ENCODE measurements at places on chromosomes 7 and 10.

DNA sequence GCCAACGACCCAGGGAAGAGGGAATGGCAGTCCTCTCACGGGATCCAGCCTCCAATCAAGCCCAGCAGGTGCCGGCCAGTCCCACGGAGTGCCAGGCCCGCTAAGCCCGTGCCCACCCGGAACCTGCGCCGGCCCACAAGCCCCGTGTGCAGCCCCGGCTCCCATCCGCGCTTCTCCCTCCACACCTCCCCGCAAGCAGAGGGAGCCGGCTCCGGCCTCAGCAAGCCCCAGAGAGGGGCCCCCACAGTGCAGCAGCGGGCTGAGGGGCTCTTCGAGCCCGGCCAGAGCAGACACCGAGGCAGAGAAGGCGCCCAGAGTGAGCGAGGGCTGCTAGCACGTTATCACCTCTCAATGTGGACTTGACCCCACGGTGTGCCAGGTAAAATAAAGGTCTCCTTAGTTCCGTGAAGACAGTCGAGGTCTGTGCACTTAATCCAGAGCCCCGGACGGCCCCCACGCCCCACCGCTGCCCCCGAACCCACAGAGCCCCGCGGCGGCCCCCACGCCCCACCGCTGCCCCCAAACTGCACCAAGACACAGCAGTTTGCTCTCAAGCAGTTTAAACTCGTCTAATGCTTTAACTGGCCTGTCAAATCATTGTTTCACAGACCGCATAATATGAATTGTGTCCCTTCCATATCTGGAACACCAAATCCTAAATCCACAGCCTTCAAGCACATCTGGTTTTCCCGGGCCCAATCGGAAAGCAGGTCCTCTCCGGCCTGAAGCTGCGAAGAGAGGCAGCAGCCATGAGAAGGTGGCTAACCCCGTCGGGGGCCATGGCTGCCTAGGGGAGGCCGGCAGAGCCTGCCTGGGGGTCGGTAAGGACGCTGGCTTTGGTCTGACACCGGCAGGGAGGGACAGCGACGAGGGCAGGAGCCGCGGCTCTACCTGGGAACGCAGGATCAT lies 307.8 kb downstream of the PTPRN2 start:
- no peak for DNase-seq

DNA sequence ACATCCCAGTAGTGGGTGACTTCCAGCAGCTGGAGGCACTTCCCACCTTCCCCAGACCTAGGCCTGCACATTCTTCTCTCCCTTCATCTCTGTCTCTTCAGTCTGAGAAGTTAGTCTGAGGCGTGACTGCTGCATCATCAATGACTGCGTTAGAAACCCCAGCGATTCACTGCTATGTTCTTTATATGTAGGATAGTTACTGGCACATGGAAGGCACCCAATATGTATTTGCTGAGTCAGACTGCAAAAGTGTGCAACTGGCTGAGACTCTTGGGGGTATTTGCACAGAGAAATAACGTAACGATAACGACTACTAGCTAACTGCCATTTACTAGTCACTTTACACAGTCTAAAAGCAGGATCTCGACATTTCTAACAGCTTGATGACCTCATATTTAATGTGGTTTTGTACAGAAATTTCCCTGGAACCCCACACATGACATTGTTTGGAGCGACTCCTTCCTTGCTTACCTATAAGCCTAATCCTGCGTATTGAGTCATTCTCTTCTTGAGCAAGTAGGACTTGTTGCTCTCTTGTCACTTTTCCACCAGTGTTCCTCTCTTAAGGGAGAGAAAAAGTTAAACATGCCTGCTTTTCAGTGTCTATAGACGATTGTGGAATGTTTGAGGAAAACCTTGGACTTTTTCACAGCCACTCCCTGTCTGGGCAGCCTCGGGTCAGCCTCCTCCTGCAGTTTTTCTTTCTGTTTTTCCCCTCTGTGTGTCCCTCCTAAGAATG lies 45.5 kb downstream of the THNSL1 start:
- DNase-seq, result no peak

DNA sequence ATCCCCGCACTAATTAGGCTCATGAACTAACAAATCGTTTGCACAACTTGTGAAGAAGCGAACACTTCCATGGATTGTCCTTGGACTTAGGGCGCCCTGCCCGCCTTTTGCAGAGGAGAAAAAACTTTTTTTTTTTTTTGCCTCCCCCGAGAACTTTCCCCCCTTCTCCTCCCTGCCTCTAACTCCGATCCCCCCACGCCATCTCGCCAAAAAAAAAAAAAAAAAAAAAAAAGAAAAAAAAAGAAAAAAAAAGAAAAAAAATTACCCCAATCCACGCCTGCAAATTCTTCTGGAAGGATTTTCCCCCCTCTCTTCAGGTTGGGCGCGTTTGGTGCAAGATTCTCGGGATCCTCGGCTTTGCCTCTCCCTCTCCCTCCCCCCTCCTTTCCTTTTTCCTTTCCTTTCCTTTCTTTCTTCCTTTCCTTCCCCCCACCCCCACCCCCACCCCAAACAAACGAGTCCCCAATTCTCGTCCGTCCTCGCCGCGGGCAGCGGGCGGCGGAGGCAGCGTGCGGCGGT lies at the start of gene EMX2:
Gene EMX2, plus strand, starts transcription at position 41 of the 519 bp plus-strand sequence. CDS start 522 bp downstream, outside the sequence.
- DNase-seq, result no peak

DNA sequence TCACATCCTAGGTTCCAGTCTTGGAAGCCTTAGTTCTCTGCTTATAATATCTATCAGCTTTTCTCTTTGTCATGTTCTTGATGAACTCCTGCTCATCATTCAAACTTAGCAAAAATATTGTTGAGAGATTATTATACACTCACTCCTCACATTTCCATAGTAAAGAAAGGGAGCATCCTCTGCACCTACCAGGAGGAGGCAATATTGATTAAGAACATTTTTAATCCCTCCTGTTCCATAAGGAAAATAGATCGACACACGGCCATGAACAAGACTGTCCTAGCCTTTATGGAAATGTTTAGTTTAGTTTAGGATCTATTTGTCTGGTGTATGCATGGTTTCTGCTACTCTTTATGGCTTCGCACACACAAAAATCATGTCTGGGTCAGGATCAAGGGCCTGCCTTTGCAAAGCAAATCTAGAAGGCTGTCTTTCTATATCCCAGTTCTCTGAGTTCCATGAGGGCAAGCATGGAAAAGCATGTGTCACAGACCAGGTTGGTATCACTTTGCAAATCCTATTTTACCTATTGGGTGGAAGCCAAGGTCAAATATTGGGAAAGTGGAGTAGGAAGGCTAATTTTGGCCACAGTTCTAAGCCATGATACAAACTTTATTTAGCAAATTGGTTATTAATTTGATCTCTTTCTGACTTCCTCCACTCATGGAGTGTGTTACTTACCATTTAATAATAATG lies 164.4 kb downstream of the MDFIC start:
- no peak for DNase-seq

DNA sequence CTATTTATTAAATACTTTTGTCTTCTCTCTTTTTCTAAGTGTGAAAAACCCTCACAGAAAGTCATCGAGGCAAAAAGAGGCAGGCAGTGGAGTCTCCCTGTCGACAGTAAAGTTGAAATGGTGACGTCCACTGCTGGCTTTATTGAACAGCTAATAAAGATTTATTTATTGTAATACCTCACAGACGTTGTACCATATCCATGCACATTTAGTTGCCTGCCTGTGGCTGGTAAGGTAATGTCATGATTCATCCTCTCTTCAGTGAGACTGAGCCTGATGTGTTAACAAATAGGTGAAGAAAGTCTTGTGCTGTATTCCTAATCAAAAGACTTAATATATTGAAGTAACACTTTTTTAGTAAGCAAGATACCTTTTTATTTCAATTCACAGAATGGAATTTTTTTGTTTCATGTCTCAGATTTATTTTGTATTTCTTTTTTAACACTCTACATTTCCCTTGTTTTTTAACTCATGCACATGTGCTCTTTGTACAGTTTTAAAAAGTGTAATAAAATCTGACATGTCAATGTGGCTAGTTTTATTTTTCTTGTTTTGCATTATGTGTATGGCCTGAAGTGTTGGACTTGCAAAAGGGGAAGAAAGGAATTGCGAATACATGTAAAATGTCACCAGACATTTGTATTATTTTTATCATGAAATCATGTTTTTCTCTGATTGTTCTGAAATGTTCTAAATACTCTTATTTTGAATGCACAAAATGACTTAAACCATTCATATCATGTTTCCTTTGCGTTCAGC lies 43.4 kb downstream of the TARP start:
- no peak for DNase-seq

GRCh38 chr10:113475381-113475807 lies 77.5 kb upstream of the HABP2 start:
- DNase-seq, result peak; percentile 92

DNA sequence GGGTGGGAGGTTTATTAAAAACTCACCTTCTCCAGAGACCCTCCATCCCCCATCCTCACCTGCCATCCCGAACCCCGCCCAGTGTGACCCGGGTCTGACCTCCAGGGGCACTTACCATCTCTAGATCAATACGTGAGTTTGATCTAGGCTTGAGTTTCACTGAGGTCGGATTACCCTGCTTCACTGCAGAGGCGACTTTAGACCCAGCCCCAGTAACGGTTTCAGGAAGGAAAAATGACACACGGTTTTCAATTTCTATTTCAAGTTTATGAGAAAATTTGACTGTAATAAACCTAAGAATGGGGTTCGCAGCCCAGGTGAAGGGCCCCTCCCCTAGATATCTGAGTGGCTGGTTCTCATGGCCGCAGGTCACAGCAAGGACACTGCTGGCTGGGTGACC lies 33.1 kb downstream of the RCC1L start:
- DNase-seq, result no peak

GRCh38 chr10:132133449-132134240 lies 53.1 kb upstream of the DPYSL4 start:
- no peak for DNase-seq

DNA sequence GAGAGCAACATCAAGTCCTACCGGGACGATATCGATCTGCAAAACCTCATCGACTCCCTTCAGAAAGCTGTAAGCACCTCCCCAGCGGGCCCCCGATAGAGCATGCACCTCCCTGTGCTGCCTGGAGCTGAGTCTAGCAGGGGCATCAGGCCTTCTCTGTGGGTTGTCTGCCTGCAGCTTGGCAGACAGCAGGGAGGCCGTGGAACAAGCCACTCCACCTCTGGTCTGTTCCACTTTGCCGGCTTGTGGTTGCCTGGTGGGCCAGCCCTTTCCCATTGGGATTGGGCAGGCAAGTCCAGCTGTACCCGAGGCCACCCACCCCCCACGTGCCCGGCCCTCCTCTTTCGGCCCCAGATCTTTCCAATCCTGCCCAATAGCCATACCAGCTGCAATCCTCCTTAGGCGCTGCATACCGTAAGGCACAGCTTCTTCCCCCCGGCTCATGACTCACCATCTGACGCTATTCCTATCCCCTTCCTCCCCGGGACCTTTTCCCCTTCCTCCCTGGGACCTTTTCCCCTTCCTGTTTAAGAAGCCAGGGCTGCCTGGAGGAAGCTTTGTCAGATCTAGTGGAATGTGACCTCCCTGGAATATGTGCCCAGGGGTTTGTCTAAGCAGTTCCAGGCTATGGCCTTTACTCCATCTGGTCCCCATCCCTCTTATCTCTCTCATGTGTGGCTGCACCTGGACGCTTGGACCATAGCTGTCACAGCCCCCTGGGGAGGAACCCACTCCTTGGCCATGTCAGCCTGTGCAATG lies 28.1 kb upstream of the SH2D4B start:
- no peak for DNase-seq

DNA sequence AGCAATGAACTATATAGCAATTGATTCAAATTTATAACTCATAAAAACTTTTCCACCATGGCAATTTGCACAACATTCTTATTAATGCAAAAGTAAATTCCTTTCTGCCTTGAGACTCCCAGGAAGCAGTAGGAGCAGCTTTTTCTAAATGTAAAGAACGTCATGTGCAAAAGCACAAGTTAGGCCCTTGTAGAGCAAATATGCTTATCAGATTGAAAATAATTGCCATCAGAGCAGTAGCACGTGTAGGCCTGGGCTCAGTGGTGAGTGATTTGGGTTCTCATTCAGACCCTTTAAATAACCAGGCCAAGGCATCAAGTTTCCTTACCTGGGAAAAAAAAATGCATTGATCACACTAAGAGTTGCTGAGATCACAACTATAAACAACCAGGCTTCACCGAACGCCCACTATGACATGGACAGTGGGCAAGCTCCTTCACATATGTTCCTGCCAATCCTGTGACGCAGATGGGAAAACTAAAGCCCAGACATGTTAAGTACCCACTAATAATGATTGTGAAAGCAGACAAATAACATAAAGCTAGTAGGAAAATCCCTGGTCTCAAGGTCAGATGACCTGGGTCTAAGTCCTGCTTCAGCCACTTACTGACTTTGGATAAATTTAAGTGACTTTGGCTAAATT lies 22.1 kb upstream of the SAR1A start:
- DNase-seq, result no peak

- no peak for DNase-seq
Measured at GRCh38 chr10:851901-852300, 79.6 kb downstream of the LARP4B start.

Measured in fibroblast of skin of left biceps (primary cell).